ENCODE measurements at places on chromosomes 5 and 9. TPM values are rescaled to one million over a fixed set of nuclear protein-coding genes. Genes with fewer than 3 reads are reported as not detected.

- no peaks in the 10 kb centered on the region for H3K27me3 ChIP-seq
- no peaks in the 10 kb centered on the region for H3K36me3 ChIP-seq
- peaks cover 48% of the 10 kb centered on the region for H3K4me1 ChIP-seq
- H3K4me3 ChIP-seq = peak overlapping the region; percentile 19
These were observed 102.1 kb upstream of the SSBP2 start for GRCh38 chr5:81853030-81853357.

CCL28 gene
- total RNA-seq = not detected

DNA sequence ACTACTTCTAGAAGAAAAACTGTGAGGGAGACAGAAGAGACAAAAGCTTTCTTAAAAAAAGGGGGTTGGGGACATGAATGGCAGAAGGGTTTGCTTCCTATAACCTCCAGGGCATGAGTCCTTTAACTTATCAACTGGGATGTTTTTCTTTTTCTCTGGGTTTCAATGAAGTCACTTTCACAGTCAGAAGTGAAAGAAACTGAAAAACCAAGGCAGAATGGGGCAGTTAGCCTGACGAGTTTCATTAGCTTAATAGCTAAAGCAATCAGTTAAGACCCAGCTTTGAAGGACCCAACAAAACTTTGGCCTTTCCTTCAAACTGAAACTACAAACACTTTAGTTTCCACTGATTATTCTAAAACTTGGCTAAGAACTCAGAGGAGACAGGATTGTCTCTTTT lies 4.6 kb upstream of the OR13C8 start:
- no peak overlapping the region for H3K4me3 ChIP-seq
- H3K4me1 ChIP-seq = no peaks in the 10 kb centered on the region
- H3K36me3 ChIP-seq = no peaks in the 10 kb centered on the region
- no peak for DNase-seq
- H3K27me3 ChIP-seq = no peaks in the 10 kb centered on the region

DNA sequence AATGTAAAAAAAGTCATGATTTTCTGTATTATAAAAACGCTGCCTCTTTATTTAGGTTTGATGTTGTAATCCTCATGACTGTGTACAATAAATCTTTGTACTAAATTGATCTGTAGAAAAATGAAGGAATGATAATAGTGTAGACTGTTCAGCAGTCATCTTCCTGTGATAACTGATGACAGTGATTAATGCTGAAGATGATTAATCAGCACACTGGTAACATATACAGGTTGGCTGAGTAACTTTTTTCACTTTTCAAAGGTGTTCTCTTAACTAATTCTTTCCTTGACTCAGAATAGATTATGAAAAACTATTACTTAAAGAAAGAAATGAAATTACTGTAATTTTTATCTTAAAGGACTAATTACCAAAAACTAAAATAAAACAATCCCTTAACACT lies 122.5 kb downstream of the RFX3 start:
- no peak overlapping the region for H3K4me3 ChIP-seq
- H3K36me3 ChIP-seq = no peaks in the 10 kb centered on the region
- H3K27ac ChIP-seq = no peak overlapping the region
- no peaks in the 10 kb centered on the region for H3K27me3 ChIP-seq
- no peaks in the 10 kb centered on the region for H3K4me1 ChIP-seq
- DNase-seq = no peak

DNA sequence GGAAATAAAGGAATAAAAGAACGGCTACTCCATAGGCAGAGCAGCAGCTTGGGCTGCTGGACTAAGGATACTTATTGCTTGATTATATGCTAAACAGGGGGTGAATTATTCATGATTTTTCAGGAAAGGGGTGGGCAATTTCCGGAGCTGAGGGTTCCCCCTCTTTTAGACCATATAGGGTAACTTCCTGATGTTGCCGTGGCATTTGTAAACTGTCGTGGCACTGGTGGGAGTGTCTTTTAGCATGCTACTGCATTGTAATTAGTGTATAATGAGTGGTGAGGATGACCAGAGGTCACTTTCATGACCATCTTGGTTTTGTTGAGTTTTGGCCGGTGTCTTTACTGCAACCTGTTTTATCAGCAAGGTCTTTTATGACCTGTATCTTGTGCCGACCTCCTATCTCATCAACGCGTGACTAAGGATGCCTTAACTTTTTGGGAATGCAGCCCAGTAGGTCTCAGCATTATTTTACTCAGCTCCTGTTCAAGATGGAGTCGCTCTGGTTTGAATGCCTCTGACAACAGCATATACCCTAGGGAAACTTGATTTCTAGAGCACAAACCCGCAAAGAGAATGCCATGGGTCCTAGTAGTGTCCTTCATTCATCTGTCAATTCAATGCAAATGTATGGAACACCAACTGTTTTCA lies 47.8 kb upstream of the PWWP2A start:
- no peak overlapping the region for H3K27ac ChIP-seq
- no peak overlapping the region for H3K4me3 ChIP-seq
- DNase-seq = no peak
- H3K4me1 ChIP-seq = peaks cover 14% of the 10 kb centered on the region
- H3K27me3 ChIP-seq = peaks cover 16% of the 10 kb centered on the region

DNA sequence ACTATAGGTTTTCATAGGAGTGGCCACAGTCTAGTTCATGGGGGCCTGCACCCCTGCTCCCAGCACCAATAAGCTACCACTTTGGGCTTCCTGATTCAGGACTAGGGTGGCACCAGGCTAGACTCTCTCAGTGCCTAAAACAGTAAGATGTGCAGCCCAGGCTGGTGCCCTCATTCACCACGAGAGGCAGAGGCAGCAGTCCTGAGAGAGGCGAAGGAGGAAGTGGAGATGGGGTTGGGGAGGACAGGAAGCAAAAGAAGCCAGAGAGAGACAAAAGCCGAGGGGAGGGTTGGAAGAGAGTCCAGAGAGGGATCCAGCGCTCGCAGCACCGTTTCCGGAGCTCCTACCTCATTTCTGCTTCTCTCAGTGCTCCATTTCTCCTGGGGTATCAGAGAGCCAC lies 180.9 kb downstream of the MED10 start:
- no peaks in the 10 kb centered on the region for H3K27me3 ChIP-seq
- DNase-seq = no peak
- no peak overlapping the region for H3K27ac ChIP-seq
- no peak overlapping the region for H3K4me3 ChIP-seq
- H3K36me3 ChIP-seq = no peaks in the 10 kb centered on the region

GPX3 gene
- total RNA-seq = 0.86 TPM

DNA sequence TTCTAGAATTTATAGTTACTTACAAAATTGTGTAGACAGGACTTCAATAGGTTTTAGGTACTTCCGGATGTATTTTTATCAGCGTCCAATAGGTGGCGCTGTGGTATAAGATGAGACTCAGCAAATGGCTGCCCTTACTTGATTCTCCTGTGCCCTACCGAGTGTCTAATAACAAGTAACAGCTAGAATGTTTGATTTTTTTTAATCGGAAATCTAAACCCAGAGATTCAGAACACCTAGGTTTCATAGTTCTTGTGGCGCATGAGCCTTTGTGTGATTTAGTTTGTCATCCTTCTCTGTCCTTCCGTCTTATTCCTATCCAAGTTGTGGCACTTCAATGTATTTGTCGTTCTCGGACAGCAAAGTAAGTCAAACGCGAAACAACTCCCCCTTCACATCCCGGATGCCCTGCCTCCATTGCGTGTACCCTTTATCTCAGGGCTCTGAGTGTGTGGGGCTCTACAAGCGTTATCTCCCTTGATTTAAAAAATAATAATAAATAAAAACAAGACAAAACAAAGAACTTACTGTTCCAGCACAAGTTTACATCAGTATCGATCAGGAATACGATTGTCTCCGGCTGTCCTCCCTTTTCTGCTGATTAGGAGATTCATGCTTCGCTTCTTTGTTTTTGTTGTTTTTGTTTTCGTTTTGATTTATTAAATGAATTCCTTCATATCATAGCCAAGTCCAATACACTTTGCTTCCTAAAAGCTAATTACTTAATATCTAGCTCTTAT lies 50.7 kb upstream of the SLC30A5 start:
- no peaks in the 10 kb centered on the region for H3K36me3 ChIP-seq
- peaks cover 26% of the 10 kb centered on the region for H3K4me1 ChIP-seq
- no peak overlapping the region for H3K4me3 ChIP-seq
- peak; percentile 76 for DNase-seq
- H3K27ac ChIP-seq = peak overlapping the region; percentile 31
- H3K27me3 ChIP-seq = no peaks in the 10 kb centered on the region

DNA sequence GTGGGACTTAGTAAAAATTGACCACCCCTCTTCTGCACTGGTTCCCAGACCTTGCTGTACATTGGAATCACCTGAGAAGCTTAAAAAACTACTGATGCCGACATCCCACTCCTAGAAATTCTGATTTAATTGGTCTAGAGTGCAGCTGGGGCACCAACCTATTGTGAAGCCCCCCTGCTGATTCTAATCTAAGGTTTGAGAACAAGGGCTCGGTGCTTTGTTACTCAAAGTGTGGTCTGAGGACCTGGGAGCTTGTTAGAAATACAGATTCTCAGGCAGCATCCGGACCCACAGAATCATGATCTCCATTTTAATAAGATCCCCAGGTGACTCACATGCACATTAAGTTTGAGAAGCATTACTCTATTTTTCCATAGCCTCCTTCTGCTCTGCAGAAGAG lies 57.8 kb upstream of the LPAR1 start:
- no peaks in the 10 kb centered on the region for H3K36me3 ChIP-seq
- no peaks in the 10 kb centered on the region for H3K4me1 ChIP-seq
- DNase-seq = no peak
- no peak overlapping the region for H3K4me3 ChIP-seq
- no peak overlapping the region for H3K27ac ChIP-seq

DNA sequence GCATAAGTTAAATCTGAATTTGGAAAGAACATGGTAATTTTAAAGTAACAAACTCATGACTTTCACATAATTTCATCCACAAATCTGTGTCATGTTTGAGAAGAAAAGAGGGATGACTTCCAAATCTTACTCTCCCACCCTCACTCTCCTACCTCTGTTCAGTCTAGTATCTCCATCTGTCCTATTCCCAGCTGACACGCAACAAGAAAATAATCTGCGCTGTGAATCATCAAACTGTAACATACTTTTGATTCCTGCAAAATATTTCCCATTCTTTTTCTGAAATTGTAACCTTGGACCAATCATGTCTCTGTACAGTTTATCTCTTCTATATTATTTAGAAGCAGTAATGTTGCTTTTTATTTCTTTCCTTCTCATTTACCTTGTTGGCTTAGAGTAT lies 91.4 kb downstream of the SLC12A2 start:
- peaks cover 3% of the 10 kb centered on the region for H3K36me3 ChIP-seq
- no peak overlapping the region for H3K27ac ChIP-seq
- no peak overlapping the region for H3K4me3 ChIP-seq
- no peaks in the 10 kb centered on the region for H3K27me3 ChIP-seq

DNA sequence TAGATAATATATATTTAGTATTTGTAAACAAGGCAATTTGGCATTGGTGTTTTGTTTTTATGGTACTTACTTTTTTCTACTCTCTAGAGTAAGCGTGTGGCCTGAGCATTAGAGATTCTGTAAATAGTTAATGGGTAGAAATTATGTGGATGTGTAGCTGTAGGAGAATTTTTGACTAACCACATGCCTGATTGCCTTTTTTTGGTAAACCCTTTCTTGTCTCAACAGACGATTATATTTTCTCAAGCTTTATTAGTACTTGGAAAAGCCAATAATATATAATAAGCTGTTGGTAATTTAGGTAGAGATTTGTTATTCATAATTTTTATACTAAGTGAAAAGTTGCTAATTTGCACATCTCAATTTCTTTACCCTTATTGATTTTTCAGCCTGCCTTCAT lies 76.8 kb downstream of the FCHO2 start:
- H3K36me3 ChIP-seq = peaks cover 7% of the 10 kb centered on the region
- no peaks in the 10 kb centered on the region for H3K4me1 ChIP-seq
- no peak overlapping the region for H3K4me3 ChIP-seq
- no peaks in the 10 kb centered on the region for H3K27me3 ChIP-seq

DNA sequence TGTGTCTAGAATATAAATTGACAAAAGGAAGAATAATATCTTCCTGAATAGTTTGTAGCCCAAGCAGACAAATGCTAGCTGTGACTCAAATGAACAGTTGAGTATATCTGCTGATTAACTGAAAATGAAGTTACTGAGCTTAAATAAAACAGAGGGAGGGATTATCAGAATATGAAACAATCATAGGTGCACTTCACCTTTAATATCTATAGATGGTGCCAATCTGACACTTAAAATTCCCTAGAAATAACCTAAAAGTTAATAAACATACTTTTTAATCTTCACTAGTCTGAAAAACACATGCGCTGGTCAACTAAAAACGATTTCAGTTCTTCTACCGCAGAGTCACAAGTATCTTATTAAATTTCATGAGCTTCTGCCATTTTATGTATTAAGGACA lies 280.8 kb upstream of the RASA1 start:
- no peak for DNase-seq
- H3K27ac ChIP-seq = no peak overlapping the region
- no peak overlapping the region for H3K4me3 ChIP-seq
- H3K4me1 ChIP-seq = no peaks in the 10 kb centered on the region
- H3K27me3 ChIP-seq = no peaks in the 10 kb centered on the region

GRCh38 chr9:89795538-89796195 lies 190.9 kb downstream of the GADD45G start:
- no peak overlapping the region for H3K4me3 ChIP-seq
- no peaks in the 10 kb centered on the region for H3K4me1 ChIP-seq
- H3K27ac ChIP-seq = no peak overlapping the region
- no peaks in the 10 kb centered on the region for H3K27me3 ChIP-seq
- no peak for DNase-seq
- H3K36me3 ChIP-seq = no peaks in the 10 kb centered on the region

DNA sequence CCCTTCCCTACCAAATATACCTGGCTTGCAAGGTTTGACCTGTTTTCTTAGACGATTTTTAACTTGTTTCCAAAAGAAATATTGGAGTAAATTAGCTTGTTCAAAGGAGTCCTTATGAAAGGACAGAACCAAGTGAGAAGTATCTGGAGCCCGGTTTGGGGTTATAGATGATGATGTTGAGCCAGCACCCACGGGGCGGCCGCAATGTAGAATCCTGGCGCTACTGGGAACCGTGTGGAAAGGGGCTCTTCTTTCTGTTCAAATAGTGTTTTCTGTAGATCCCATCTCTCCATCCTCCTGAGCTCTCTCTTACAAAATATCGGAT lies 517 bp upstream of the EXOSC2 start:
- H3K27me3 ChIP-seq = no peaks in the 10 kb centered on the region
- peaks cover 12% of the 10 kb centered on the region for H3K4me1 ChIP-seq
- peak overlapping the region; percentile 49 for H3K27ac ChIP-seq

- H3K27me3 ChIP-seq = peaks cover 11% of the 10 kb centered on the region
- H3K4me3 ChIP-seq = no peak overlapping the region
- peak overlapping the region; percentile 8 for H3K27ac ChIP-seq
- peak; percentile 69 for DNase-seq
These were observed 35.6 kb upstream of the ATP6V1G1 start for GRCh38 chr9:114551750-114552685.

GRIN3A gene
- total RNA-seq = not detected

DNA sequence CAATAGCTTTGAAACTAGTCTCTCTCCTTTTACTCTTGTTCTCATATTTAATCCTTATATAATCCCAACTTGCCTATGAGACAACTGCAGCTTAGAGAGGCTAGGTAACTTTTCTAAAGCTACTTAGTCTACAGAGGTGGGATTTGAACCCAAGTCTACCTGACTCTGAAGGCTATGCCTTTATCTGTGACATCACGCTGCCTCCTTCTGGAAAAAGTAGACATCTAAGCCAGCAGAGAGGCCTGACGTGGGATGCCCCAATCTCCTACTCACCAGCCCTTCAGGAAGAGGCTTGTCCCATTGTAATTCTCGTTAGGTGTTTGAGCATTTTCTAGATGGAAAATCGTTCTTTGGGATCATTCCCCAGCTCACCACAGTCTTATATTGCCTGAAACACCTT lies 167.5 kb downstream of the HSPA4 start:
- no peaks in the 10 kb centered on the region for H3K4me1 ChIP-seq
- no peak overlapping the region for H3K27ac ChIP-seq
- H3K36me3 ChIP-seq = no peaks in the 10 kb centered on the region
- DNase-seq = no peak
- peaks cover 26% of the 10 kb centered on the region for H3K27me3 ChIP-seq

CNTFR gene
- not detected for total RNA-seq

SLC46A2 gene
- not detected for total RNA-seq

C9orf78 gene
- total RNA-seq = 89.0 TPM
